ENCODE measurements at places on chromosomes 7 and 10.

DNA sequence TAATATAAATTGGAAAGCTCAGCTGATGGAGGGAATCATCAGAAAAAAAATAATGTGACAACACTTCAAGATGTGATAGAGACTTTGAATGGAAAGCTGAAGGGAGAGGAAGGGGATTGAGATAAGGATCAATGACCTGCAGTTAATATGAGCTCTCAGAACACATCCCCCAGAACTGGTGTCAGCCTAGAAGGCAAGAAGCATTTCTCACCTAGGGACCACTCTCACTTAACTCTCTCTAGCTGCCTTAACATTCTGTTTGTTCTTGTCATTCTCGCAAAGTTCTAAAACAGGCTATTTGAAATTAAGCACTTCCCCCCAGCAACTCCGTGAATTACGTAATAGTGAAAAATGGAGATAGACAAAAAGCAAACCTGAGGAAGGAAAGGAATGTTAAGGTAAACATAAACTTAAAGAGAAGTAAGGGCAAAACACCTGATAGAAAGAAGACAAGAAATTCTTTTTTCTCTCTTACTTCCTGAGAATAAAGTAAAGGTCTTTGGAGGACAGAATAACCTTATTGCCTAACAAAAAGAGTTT is 1.2 kb upstream of the MPP7 start:
- no peak for DNase-seq

DNA sequence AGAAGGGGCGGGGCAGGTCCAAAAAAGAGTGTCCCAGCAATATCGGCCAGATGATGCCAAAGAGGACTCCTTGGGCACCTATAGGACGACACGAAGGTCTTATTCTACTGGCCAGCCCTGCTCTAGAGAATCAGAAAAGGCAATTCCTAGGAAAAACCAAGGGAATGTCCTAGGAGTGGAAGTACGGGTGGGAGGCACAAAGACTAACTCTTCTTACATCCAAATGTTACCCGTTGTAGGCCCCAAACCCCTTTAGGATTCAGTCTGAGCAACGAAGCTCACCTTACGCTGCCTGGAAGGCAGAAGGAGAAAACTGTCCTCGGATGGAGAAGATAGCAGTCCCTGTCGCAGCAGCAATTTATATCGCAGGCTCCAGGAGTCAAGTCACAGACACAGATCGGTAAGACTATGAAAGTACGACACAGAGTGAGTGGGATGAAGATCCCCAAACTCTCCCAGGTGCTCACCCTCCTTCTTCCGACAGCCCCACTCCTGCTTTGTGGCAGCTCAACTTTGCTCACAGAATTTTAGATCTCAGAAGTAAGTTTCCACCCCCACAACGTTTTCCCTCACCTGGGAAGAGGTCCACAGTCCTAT is 558 bp downstream of the TCTN3 start:
- DNase-seq: no peak

GRCh38 chr7:46524350-46524749 is 603.3 kb upstream of the IGFBP3 start:
- DNase-seq: no peak

DNA sequence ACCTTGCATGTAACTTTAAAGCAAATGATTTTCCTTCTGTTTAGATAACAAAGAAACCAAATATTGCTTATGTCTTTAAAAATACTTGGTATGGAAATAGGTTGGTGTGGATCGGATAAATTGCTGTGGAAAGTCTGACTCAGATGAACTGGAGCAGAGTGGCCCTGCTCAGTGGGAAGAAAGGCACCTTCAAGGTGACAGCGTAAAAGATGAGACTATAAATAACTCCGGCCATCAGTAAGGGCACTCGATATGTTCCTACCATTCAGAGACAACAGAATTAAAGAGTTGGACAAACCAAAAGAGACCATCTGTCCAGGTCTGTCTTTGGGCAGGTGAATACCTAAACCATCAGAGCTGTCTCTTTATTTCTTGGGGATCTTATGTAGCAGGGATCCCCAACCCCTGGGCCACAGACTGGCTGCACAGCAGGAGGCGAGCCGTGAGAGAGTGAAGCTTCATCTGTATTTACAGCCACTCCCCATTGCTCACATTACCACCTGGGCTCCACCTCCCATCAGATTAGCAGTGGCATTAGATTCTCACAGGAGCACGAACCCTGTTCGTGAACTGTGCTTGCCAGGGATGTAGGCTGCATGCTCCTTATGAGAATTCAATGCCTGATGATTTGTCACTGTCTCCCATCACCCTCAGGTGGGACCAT is 357.1 kb downstream of the PRPF18 start:
- DNase-seq: no peak

GRCh38 chr7:127034186-127034806 is 218.4 kb downstream of the GRM8 start:
- no peak for DNase-seq

DNA sequence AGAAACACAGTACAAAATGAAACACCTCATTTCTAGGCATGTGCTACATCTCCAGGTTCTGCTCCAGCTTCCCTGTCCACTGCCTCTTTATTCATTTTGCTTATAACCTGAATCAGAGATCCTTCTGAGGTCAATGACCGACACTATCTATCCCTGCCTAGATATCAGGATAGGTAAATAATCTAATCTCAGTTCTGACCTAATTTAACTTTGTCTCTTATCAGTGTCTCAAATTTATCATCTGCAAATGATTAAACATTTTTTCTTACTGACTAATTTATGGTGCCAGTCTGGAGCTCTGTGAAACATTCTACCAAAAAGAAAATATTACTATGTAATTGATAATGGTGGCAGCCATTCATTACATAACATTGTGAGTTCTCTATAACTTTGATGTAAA is 61.1 kb downstream of the SGCE start:
- no peak for DNase-seq

- DNase-seq: no peak
These were observed 285.9 kb downstream of the LRMDA start for GRCh38 chr10:75717126-75717916.

- DNase-seq: no peak
These were observed 9.6 kb upstream of the AGR3 start for GRCh38 chr7:16891338-16891737.

DNA sequence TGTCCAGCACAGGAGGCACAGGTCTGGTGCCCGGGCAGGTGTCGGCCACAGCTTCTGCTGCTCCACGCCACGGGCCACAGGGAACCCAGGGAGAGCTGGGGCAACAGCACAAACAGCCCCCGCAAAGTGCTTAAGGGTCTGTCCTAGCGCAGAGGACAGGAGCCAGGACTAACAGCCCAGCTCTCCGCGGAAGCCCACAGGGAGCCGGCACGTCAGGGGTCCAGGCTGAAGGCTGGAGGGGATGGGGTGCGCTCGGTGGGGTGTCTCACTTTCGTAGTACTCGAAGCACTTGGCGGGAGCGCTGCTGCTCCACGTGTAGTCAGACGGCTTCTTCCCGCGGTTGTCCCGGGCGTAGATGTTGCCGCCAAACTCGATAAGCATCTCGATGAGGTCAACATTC is 24.9 kb downstream of the ASB13 start:
- no peak for DNase-seq

DNA sequence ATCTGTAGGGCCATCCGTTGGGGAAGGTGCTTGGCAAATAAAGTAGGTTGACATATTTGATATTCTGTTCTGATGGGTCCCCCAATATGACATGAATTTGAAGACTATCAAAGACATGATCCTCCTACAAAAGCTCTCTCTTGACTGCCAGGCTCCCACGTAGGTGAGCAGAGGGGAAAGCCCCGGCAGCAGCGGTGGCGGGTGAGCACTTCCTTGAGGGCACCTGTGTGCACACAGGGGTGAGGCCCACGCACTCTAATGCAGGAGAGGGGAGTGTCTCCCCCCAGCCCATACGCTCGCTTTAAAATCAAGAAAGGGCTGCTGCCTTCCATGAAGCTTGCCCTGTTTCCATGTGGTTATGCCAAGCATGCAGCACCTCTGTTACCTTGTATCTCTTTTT is 100.4 kb downstream of the TAX1BP1 start:
- no peak for DNase-seq

GRCh38 chr7:114740095-114740494 is 181.8 kb upstream of the MDFIC start:
- no peak for DNase-seq

GRCh38 chr7:155788616-155789000 is 23.7 kb downstream of the SHH start:
- DNase-seq: no peak

DNA sequence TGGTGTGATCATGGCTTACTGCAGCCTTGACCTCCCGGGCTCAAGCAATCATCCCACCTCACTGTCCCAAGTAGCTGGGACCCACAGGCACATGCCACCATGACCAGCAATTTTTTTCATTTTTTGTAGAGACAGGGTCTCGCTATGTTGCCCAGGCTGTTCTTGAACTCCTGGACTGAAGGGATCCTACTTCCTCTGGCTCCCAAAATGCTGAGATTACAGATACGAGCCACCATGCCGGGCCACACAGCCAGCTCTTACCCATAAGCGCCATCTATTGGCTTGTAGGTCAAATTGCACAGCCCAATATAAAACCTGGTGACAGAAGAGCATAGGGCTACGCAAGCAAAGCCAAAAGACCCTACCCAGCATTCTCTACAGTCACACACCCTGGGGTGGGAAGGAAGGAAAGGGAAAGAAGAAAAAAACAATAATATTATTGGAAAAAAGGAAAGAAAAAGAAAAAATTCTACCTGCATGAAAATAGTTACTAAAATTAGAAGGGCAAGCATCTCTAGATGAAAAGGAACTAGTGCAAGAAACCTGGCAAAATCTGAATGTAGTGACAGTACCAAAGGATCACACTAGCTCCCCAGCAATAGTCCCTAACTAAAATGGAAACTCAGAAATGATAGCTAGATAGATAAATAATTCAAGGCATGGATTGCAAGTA is 29.4 kb upstream of the AMPH start:
- no peak for DNase-seq

- no peak for DNase-seq
These were observed 2.4 kb upstream of the NKX2-3 start for GRCh38 chr10:99530108-99531025.

DNA sequence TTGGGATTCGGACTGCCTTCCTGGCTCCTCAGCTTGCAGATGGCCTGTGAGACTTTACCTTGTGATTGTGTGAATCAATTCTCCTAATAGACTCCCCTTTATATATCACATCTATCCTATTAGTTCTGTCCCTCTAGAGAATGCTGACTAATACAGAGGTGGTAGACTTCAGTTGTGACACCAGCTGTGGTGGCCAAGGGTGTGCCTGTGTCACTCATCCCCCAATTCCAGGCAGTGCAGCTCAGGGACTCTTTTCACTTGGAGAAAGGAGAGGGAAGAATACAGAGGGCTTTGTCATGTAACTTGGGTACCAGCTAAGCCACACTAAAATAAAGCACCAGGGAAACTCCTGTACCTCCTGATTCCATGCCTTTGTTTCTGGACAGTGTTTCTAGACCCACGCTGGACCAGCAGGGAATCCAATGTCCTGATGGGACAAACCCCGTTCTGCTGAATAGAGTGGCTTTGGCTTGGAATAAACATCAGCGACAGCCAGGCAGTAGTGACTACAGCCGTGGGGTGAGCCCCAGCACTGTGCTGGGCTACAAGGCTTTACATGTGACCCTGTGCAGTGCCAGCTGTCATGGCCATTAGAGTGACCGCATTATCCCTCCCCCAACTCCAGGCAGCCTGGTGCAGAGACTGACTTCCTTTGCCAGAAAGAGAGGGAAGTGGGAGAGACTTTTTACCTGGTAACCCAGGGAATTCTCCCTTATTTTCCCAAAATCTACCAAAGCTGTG is 233.6 kb downstream of the ANK3 start:
- no peak for DNase-seq

DNA sequence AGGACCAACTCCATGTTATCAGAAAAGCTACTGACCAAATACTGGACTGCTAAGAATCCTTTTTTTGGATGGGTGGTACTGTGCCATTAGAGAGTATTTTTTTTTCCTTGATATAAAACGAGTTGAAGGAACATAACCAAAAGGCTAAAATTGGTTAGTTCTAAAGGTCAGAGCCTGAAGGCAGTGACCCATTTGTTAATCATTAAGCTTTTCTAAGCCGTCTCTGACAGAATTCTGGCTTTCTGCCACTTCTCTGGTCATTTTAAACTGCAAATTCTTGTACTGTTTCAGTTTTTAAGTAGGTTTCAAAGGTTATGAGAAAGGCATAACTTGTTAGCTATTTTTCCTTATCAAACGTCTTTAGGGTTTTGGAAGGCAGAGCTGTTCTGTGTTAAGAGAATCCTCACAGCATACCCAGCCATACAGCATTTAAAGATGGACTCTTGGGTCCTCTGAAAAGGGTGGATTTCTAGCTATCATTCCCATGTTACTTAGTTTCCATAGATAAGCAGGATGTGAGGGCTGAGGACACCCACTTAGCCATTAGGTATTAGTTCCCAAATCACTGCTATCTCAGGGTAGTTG is 196.8 kb downstream of the RNLS start:
- DNase-seq: no peak

DNA sequence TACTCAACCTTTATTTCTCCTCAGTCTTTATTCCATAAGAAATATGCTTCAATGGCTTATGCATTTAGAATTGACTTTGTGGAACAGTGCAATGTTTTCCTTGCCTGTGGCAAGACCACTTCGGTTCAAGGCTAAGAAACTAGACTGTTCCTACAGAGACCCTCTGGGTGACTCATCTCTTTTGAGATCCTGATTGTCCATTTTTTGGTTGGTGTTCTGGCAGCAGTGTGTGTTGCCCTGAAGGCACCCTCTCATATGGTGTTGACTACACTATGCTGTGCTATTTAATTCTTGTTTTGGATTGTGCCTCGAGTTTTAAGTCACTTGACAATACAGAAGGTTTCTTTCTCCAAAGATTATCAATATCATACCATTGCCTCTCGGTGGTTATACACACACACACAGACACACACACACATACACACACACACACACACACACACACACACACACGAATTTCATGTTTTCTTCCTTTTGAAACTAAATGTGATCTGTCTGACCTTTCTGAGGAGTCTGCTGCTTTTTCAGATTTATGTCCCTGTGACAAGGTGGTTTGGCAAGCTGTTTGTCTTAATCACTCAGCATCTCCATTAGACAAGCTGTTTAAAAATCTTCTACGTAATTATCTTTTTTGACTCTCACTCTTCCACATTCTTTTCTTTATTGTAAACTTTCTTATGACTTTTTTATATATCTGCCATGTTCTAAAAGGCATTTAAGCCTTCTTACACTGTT is 187.2 kb downstream of the VTI1A start:
- DNase-seq: no peak

DNA sequence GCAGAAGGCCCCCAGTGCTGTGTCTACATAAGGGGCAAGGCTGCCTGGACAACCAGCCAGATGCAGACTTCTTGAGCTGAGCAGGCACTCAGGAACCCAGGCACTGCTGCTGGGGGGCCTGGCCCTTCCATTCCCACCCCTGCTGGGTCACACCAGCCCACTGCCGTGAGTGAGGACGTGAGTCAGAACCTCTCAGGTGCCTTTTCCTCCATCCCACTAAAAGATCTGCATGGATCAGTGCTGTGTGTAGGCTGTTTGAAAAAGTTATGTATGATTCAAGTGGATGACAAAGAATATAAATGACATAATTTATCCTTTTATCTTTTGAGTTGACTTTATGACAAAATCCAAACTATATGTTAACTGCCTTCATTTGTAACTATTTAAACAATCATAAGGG is 499.3 kb downstream of the INHBA start:
- DNase-seq: no peak

Measured in stimulated activated CD8-positive, alpha-beta memory T cell treated with anti-CD3 and anti-CD28 coated beads, Interleukin-2, amount 100 ng/mL, for 1 hour (primary cell).